ENCODE measurements at places on chromosomes 7 and 10. TPM values are rescaled to one million over a fixed set of nuclear protein-coding genes. Genes with fewer than 3 reads are reported as not detected.

Gene SAMD8
- 11.7 TPM for polyA plus RNA-seq

Gene MCM10
- polyA plus RNA-seq, result not detected

Gene GATA3
- 2.0 TPM for polyA plus RNA-seq

Gene NFKB2
- polyA plus RNA-seq, result 42.8 TPM

Gene COL26A1
- not detected for polyA plus RNA-seq

Gene SPDYE8
- polyA plus RNA-seq, result 0.19 TPM

Gene IGFBP1
- not detected for polyA plus RNA-seq

Gene TUBAL3
- polyA plus RNA-seq, result not detected

Gene CYP2E1
- polyA plus RNA-seq, result not detected

Gene CRHR2
- not detected for polyA plus RNA-seq

All from IgD-negative memory B cell (primary cell).